ENCODE measurements at places on chromosomes 12 and 14.

DNA sequence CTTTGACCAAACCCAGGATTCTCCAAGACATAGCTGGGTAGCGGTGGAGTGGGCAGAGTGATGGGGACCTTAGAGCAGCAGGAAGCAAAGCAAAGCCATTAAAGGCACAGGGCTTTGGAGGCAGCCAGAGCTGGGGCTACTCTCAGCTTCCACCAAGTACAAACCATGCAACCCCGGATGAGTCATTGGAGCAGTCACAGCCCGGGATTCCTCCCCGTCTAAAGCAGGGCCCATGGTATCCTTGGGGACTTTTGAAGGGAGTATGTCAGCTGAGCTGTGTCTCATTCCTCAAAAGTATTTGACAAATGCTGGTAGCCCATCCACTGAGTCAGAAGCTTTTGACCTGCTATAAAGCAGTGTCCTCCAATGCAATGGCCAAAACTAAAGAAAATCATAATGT lies 9.7 kb upstream of the IFI27 start:
- DNase-seq, result no peak

- no peak for DNase-seq
Observed at GRCh38 chr12:34379142-34379541, 356.8 kb downstream of the ALG10 start.

DNA sequence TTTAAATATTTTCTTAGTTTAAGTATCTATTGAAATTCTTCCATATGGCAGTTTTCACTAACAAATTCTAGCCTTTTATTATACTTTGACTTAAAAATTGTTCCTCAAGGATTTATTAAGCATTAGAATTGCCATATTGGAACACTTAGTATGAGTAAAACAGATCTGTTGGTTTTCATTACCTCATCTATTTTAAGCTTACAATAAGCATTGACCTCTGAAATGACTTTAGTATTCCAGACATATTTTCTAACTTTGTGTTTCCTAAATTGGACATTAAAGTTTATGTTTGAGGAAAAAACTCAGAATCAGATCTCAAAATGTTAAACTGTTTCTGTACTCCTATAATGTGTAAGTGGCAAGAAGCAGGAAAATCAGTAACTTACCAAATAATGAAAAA lies 48.4 kb downstream of the CSRP2 start:
- DNase-seq, result no peak

DNA sequence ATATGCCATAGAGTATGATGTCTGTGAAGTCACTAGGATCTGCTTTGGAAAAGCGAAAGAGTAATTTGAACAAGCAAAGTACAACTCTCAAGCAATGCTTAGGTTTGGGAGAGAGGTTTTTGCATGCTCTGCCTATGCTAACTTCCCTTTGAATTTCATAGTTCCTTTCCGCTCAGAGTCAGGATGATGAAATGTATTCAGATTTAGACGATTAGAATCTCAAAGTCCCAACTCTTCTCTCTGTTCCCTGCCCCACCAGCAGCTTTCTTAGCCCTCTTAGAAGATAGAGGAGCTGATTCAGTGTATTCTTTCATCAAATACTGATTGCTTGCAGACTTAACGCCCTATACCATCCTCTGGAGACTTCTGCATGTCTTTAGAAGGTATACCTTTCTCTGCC lies 11.5 kb downstream of the RAB5B start:
- no peak for DNase-seq
